ENCODE measurements at places on chromosomes 11 and 22.

GRCh38 chr11:107804971-107805370 lies 53.6 kb downstream of the SLC35F2 start:
- no peak for DNase-seq

- DNase-seq, result peak; percentile 59
Observed at GRCh38 chr22:31148953-31149627, 8.8 kb upstream of the PLA2G3 start.

- DNase-seq, result no peak
Observed at GRCh38 chr11:35099278-35100012, 39.5 kb upstream of the CD44 start.

DNA sequence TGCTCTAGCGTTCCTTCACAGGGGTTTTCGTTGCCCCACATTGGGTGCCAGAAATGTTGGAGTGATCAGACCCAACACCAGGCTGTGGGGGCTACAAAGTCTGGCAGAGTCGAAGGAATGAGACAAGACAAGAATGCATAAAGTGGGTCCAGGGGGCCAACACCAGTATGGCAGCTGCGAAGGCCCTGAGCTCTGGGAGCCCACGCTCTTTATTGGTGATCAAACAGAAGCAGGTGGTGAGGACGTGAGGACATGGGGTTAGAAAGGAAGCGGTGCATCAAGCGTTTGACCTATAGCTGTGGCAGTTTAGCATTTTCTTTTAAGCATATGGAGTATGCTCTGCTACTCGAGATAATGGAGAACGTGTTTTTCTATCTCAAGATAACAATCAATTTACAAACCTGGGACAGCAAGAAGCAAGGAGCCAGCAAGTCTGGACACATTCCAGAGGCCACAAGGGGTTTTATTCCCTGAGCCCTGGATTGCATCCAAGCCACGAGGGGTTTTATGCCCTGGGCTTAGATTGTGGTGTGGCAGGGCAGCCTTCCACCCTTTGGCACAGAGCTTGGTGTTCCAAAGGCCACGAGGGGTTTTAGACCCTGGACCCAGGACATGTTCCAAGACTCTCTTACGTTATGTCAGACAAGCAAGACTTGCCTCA lies 3.9 kb upstream of the DNAJB13 start:
- no peak for DNase-seq

GRCh38 chr22:32725369-32725988 lies 76.0 kb upstream of the TIMP3 start:
- DNase-seq, result no peak

DNA sequence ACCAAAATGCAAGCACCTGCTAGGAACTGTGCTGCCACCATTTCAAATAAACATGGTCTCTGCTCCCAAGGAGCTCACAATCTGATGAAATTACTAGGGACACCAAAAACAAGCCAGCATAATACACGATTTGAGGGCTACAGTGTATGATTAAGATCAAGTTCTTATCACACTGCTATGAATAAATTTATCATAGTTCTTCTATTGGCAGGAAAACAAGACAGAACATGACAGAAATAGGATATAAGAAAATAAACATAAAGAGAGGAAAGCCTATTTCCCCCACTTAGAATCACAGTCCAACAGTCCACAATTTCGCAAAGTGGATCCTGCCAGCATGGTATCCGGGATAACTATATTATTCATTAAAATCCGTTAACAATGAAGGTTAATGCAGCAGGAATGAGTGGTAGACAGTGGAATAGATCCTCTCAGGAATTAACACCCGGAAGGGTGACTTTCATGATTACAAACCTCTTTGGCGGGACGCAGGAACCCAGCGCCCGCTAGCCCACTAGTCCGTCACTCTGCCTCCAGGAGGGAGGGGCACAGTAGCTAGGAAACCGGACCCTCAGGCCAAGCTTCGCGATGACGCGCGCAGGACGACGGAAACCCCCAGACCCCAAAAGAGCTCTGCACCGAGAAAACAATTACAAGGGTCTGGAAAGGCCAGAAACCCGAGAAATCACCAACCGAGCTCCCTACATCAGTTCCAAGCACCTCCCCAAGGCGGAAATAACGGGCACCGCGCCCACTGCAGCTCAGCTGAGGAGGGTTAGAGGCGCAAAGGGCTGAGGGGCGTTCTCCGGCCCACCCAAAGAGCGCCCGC lies 607 bp downstream of the CCDC82 start:
- no peak for DNase-seq

Measured in neural crest cell (in vitro differentiated cells).